ENCODE measurements at places on chromosomes 11 and 22.
A peak's percentile ranks its signal among the peaks of the same experiment; 100 is the strongest.

- H3K27me3 ChIP-seq, result no peaks in the 10 kb centered on the region
- no peak overlapping the region for H3K27ac ChIP-seq
- H3K4me3 ChIP-seq, result no peak overlapping the region
- H3K36me3 ChIP-seq, result no peaks in the 10 kb centered on the region
- H3K4me1 ChIP-seq, result no peaks in the 10 kb centered on the region
- DNase-seq, result no peak
Measured at GRCh38 chr22:17903564-17904295, 120.6 kb downstream of the MICAL3 start.

DNA sequence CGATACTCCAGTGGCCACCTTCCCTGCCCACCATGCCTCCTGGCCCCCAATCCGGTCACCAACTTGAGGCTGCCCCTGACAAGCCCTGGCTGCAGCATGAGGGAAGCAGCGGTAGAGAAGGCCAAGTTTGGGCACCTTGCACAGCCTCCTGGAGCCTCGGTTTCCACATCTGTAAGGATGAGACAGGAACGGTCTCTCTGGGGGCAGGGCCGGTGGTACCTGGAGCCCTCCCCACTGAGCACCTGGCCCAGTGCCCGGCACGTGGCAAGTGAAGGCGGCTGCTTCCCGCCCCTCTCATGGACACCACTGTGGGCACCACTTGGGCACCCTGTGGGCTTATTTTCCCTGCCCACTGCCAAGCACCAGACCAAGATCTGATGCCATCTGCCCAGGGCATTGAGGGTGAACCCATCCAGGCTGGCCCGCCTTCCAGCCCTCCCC lies 77.8 kb downstream of the CDKN1C start:
- H3K4me3 ChIP-seq, result no peak overlapping the region
- no peaks in the 10 kb centered on the region for H3K27me3 ChIP-seq
- no peaks in the 10 kb centered on the region for H3K36me3 ChIP-seq
- DNase-seq, result no peak
- no peaks in the 10 kb centered on the region for H3K4me1 ChIP-seq

GRCh38 chr22:32331236-32331917 lies 26.3 kb upstream of the RFPL3 start:
- H3K4me3 ChIP-seq, result no peak overlapping the region
- no peaks in the 10 kb centered on the region for H3K27me3 ChIP-seq
- H3K4me1 ChIP-seq, result no peaks in the 10 kb centered on the region
- DNase-seq, result no peak

DNA sequence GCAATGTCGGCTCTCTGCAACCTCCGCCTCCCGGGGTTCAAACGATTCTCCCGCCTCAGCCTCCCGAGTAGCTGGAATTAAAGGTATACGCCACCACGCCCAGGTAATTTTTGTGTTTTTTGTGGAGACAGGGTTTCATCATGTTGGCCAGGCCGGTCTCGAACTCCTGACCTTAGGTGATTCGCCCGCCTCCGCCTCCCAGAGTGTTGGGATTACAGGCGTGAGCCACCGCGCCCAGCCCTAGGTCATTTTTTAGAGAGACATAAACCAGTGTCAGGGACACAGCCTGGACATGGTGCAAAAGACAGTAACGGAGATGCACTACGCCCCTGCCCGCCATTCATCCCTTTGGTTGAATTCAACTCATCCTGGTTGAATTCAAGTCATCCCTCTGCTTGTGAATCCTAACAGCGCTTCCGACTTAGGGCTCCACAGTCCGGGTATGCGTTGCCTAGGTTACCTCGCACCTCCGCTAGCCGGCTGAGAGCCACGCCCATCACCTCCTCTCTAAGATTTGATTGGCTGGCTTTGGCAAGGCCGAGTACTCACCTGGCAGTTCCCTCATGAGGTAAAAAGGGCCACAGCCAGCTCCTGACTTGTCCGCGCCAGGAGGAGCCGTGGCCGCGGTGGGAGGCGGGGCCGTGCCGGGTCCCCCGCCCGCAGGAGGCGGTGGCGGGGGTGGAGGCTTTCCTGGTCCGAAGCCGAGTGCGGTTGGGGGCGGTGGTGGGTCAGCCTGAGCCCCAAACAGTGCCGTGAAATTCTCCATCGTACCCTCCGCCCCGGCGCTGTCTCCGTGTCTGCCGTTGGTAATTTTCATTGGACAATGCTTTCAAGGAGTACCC lies at the start of gene MED19:
Gene MED19, minus strand, starts transcription at position 802 of the 842 bp plus-strand sequence. Its CDS starts 36 bp downstream, at position 766.
- DNase-seq, result peak; percentile 87
- H3K27ac ChIP-seq, result peak within 1 kb of the TSS; percentile 90
- H3K4me1 ChIP-seq, result peaks cover 43% of the 10 kb centered on the region
- no peaks in the 10 kb centered on the region for H3K27me3 ChIP-seq

DNA sequence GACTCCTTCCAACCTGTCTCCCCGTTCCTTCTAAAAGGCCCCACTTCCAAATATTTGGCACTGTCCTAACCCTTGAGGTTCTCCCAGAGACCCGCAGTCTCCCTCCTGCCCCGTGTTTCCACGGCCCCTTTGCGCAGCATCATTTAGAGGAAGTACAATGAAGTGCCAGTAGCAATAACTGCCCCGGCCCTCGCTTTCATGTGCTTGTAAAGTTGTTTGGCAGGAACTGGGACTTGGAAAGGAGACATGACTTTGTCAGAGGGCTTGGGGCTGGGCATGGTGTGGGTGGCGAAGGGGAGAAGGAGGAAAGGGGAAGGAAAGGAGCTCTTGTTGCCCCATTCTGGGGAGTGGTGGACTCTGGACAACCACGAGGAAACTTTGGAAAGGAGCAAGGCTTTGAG lies 2.6 kb downstream of the CD44 start:
- H3K27ac ChIP-seq, result peak overlapping the region; percentile 95
- H3K4me1 ChIP-seq, result peaks cover 65% of the 10 kb centered on the region
- DNase-seq, result no peak
- no peaks in the 10 kb centered on the region for H3K27me3 ChIP-seq
- no peaks in the 10 kb centered on the region for H3K36me3 ChIP-seq

- peak within 1 kb of the TSS; percentile 74 for H3K4me3 ChIP-seq
- peaks cover 26% of the 10 kb centered on the region for H3K4me1 ChIP-seq
- no peak within 1 kb of the TSS for H3K27ac ChIP-seq
- H3K36me3 ChIP-seq, result no peaks in the 10 kb centered on the region
- peaks cover 25% of the 10 kb centered on the region for H3K27me3 ChIP-seq
- peak; percentile 86 for DNase-seq
Measured at GRCh38 chr11:115504276-115505158, at the start of gene CADM1. TSS of gene CADM1 (minus strand) at chr11:115504415.

DNA sequence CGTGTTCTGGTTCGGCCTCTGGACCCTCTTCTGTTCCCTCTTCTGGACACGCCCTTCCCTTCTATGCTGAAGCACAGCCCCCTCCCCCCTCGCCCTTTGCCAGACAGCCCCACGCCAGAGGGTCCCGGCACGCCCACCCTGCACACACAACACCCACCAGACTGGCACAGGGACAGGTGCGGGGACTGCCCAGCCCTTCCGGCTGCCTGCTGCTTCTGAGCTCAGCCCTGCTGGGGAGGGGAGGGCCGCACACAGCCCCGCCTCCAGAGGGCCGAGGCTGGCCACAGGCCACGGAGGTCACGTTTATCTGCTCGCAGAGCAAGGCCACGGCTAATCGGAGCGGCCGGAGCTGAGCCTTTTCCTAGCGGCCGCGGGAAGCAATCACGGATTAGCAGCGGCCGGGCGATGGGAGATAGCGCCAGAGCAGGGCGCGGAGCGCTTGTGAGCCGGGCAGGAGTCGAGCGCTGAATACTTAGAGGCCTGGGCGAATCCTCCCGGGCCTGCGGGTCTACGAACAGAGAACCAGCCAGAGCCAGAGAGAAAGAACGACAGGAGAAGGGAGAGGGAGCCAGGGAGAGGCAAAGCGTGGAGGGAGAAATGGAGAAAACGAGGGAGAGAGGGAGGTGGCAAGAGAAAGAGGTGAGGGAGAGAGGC lies 21.5 kb downstream of the OTUB1 start:
- no peak overlapping the region for H3K27ac ChIP-seq
- H3K36me3 ChIP-seq, result no peaks in the 10 kb centered on the region
- no peak for DNase-seq
- no peaks in the 10 kb centered on the region for H3K4me1 ChIP-seq
- peaks cover 5% of the 10 kb centered on the region for H3K27me3 ChIP-seq

DNA sequence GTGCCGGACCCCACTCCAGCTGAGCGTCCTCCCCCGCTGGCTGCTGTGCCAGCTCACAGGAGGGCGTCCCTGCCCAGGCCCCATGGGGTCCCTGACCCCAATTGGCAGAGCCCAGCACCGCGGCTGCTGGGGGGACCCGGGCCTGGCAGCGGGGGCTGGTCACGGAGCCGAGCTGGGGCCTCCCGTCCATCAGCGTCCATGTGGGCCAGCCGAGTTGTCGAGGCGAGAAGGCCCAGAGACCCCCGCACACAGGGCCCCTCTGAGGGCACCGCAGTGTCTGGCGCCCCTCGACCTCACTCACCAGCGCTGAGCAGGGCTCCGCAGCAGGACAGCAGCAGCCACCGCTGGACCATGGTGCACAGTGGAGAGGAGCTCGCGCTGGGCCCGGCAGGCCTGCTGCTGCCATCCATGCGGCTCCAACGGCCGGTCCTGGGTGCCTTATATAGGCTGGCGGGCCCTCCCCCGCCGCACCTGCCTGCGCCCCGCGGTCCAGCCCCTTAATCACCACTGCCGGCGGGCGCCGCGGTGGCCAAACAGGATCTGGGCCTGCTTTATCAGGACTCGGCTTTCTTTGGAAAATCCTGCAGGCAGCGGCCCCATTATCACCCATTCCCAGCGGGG lies at the start of gene MUC6:
Gene MUC6, minus strand, starts transcription at position 416 of the 621 bp plus-strand sequence. Its CDS starts 63 bp downstream, at position 353.
- H3K27me3 ChIP-seq, result no peaks in the 10 kb centered on the region
- H3K27ac ChIP-seq, result no peak within 1 kb of the TSS
- DNase-seq, result no peak
- no peaks in the 10 kb centered on the region for H3K4me1 ChIP-seq
- H3K4me3 ChIP-seq, result no peak within 1 kb of the TSS

GRCh38 chr11:65262381-65262680 lies 569 bp downstream of the POLA2 start:
- peak overlapping the region; percentile 92 for H3K4me3 ChIP-seq
- H3K36me3 ChIP-seq, result no peaks in the 10 kb centered on the region
- DNase-seq, result peak; percentile 18
- no peaks in the 10 kb centered on the region for H3K27me3 ChIP-seq

GRCh38 chr11:15858881-15859280 lies 497.5 kb downstream of the SOX6 start:
- no peaks in the 10 kb centered on the region for H3K36me3 ChIP-seq
- no peak overlapping the region for H3K4me3 ChIP-seq
- no peaks in the 10 kb centered on the region for H3K4me1 ChIP-seq
- H3K27me3 ChIP-seq, result no peaks in the 10 kb centered on the region

DNA sequence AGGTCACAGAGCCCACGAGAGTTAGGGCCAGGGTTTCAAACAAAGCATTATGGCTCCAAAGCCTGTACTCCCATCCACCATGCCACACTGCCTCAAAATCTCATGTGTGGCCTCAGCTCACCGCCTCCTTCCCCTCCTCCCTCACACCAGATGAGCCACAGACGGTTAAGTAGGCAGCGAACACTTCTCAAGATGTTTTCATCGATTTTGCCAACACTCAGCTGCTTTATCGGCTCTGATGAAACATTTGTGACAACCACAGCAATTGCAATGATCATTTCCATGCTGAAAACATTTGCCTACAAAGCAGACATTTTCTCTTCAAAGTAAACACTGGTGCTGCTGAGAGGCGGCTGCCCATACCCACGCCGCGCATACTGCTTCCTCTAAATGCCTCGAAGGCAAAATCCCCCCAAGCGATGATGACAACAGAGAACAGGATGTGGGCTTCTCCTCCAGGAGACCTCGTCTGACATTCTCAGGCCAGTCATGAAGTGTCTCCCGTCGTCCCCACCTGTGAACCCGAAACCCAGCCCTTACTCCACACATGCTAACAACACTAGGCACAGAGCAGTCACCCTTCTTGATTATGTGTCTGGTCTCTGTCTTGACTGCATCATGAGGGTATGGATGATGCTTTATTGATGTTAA lies 599.2 kb downstream of the SOX6 start:
- no peak for DNase-seq
- no peaks in the 10 kb centered on the region for H3K36me3 ChIP-seq
- H3K4me3 ChIP-seq, result no peak overlapping the region

- no peak overlapping the region for H3K4me3 ChIP-seq
- peak; percentile 28 for DNase-seq
- no peaks in the 10 kb centered on the region for H3K36me3 ChIP-seq
Measured at GRCh38 chr22:38572065-38572464, 2.1 kb upstream of the DMC1 start.

- no peak overlapping the region for H3K4me3 ChIP-seq
- peaks cover 37% of the 10 kb centered on the region for H3K4me1 ChIP-seq
- no peaks in the 10 kb centered on the region for H3K27me3 ChIP-seq
- H3K27ac ChIP-seq, result no peak overlapping the region
- no peaks in the 10 kb centered on the region for H3K36me3 ChIP-seq
- DNase-seq, result no peak
Measured at GRCh38 chr11:48107188-48107704, 109.4 kb upstream of the OR4B1 start.

DNA sequence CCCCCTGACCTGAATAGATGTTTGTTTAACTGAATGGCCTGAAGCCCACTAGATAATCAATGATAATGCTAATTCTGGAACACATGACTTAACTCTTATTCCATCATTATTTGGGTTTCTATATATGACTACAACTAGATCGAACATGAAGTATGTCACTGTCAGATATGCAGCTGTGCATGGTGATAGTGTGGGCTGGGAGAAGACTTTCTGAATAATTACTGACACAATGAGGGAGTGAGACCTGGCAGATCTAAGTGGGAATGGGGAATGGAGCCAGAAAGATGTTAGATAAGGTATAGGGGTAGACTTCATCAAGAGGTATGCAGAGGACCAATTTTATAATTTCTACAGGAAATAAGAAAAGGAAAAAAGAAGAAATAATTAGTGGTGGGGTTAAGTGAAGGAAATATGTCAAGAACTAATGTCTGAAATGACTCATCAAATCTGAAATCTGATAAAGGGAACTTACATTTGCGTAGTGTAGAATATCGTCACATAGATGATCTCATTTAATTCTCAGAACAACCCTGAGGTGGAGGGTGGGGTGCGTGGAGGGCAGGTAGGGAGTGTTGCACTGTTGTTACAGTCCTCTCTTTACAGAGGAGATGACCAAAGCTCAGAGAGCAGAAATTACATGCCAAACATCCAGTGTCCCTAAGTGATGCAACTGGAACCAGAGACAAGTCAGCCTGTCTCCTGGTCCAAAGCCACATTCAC lies 68.2 kb upstream of the EED start:
- H3K36me3 ChIP-seq, result no peaks in the 10 kb centered on the region
- no peaks in the 10 kb centered on the region for H3K4me1 ChIP-seq
- H3K4me3 ChIP-seq, result no peak overlapping the region

GRCh38 chr11:60528934-60529333 lies 13.7 kb downstream of the MS4A13 start:
- no peak overlapping the region for H3K27ac ChIP-seq
- no peak overlapping the region for H3K4me3 ChIP-seq
- H3K36me3 ChIP-seq, result no peaks in the 10 kb centered on the region

- no peaks in the 10 kb centered on the region for H3K27me3 ChIP-seq
- no peak overlapping the region for H3K4me3 ChIP-seq
- H3K4me1 ChIP-seq, result no peaks in the 10 kb centered on the region
- DNase-seq, result no peak
- H3K36me3 ChIP-seq, result no peaks in the 10 kb centered on the region
Measured at GRCh38 chr11:114027391-114027790, 32.1 kb upstream of the ZBTB16 start.

GRCh38 chr11:76266286-76267100 lies 60.2 kb upstream of the WNT11 start:
- no peak overlapping the region for H3K4me3 ChIP-seq
- H3K36me3 ChIP-seq, result no peaks in the 10 kb centered on the region
- H3K27ac ChIP-seq, result no peak overlapping the region
- no peaks in the 10 kb centered on the region for H3K27me3 ChIP-seq

Measured in CD8-positive, alpha-beta memory T cell (primary cell).